ENCODE measurements at places on chromosomes 16 and 17.

GRCh38 chr17:64580384-64581315, 73.9 kb downstream of the CEP95 start:
- DNase-seq, result no peak

DNA sequence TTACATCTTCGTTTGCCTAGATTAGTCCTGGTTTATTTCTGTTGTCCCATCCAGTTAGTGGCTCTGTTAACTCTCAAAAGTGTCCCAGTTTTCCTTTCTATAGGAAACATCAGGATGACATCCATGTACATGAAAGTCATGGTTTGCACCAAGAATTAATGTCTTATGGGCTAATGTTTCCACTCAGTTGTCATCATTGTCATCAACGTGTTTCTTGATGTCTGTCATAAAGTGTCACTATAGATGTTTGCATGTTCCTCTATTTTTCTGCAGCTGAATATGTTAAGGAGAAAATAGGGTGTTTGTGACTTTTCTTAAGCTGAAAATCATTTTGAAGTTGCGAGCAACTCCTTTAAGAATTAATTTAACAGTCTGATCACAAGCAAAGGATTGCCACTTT, 567.0 kb downstream of the TMEM114 start:
- DNase-seq, result no peak

DNA sequence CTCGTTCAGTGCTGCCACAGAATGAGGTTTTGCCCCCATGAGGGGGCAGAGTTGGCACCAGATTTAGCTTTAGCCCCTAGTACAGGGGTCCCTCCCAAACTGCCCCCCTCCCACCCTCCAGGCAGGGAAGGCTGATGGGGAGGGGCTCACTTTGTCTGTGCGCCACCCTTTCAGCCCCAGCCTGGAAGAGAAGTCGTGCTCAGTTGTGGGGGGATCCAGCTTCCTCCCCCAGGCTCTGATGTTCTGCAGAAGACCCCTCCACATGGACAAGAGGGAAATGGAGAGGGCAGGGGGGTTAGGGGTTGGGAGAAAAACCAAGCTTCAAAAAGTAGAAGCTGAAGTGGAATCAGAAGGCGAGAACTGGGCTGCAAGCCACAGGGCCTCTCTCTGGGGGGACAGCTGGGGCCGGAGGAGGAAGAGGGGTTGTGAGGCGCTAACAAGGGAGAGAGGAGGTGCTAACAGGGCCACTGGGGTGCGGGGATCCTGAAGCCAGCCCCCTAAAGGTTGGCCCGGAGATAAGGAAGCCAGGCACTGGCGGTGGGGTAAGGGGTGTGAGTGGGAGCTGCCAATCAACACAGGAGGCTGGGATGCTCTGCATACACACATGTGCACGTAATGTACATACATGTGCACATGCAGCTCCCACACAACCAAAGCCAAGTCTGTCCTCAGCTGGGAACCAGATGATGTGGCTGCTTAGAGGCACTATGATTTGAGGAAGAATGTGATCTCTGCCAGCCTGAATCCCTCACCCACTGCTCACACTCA, 7.0 kb upstream of the TMEM92 start:
- no peak for DNase-seq

DNA sequence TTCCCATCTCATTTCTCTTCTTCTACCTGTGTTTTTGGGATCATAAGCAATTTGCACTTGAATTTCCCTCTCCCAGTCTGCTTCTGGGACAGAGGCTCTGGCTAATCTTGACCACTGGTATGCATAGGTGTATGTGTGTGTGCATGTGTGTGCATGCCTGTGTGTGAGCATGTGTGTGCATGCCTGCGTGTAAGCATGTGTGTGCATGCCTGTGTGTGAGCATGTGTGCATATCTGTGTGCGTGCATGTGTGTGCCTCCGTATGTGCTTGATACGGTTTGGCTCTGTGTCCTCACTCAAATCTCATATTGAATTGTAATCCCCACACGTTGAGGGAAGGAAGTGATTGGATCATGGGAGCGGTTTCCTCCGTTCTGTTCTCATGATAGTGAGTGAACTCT, 77.7 kb downstream of the HAPSTR1 start:
- no peak for DNase-seq

DNA sequence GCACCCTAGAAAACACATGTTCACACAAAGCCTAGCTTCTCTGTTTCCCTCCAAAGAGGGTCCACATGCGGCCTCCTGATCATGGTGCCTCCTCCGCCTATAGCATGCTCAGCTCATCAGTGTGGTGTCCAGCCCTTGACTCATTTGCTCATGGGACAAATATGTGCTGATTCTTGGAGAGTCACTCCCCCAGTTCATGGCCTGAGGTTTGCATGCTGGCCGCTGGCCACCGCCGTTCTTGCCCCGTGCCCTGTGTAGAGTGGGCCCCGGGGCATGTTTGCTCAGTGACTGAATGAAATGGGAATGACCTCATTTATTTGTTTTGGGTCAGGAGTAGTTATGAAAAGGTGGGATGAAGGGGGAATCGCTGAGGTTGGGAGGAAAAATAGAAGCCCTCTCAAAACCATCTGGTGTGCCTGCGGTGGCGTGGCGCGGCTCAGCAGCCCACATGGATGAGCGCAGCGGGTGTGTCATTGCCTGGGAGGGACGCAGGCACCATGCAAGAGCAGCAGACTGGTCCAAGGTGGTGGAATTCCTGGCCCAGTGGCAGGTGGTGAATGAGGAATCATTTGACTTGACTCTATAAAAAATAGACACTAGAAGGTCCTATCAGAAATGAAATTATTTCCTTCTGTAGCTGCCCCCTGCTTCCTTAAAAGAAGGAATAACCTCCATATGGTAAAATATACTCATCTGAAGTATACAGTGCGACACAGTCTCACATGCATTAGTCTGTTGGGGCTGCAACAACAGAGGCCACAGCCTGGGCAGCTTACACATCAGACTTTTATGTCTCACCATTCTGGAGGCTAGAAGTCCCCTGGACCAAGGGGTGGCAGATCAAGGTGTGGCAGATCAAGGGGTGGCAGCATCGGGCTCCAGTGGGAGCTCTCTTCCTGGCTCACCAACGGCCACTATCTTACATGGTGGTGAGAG, 31.7 kb downstream of the CRISPLD2 start:
- DNase-seq, result no peak

DNA sequence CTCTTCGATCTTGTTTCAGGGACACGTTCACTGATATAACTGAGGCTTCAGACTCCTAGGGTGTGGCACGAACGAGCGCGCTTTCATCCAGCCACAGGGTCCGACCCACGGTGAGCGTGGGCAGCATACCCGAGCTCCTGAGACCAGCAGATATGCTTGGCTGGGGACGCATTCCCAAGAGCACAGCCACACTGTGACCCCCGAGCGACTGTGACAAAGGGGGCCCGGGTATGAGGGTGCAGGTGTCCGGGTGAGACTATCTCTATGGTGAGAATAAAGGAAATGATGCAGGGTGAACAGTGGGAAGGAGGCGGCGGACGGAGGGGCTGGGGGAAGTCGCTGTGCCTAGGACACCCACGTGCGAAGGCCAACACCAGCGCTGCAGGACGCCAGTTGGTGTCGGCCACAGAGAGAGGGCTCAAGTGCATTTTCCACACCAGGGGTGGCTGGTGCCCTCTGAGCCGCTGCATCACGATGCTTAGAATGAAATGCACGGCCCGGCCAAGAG, 17.6 kb downstream of the RPH3AL start:
- DNase-seq, result no peak

DNA sequence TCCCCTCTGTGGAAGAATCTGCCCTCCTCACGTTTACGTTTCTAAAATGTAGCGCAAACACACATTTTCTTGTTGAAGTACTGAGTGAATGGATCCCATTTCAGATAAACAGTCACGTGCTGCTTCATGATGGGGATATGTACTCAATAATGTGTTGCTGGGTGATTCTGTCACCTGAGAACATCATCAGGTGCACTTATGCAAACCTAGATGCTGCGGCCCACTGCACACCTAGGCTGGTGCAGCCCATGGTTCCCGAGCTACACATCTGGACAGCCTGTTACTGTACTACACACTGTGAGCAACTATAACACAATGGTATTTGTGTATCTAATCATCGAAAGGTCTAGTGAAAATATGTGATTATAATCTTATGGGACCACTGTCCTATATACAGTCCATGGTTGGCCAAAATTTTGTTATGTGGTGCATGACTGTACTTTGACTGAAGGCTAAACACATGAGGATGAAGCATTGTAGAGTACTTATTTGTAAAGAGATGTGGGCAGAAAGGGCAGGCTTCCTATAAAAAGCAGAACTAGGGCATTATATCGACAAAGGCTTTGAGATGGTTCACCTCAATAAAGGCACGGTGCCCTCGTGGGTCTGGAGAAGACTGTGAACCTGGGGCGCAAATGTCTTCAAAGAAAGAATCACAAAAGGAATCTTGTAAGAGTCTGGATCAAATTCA, 26.3 kb downstream of the MARF1 start:
- no peak for DNase-seq

DNA sequence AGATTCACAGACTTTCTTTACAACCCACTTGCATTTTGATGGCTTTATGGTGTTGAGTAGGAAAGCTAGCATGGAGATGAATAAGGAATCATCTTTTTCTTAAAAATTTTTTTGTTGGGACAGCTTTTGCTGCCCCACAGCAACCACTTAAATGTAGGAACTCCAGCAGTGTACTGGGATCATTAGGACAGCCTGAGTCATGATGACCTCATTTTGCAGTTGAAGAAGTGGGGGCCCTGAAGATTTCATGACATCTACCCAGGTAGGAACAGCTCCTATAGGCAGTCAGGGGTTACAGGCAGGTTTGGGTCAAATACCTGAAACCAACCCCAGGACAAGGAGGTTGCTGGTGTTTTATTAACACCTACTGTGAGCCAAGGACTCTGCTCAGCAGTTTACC, 2.1 kb downstream of the METTL22 start:
- DNase-seq, result no peak

DNA sequence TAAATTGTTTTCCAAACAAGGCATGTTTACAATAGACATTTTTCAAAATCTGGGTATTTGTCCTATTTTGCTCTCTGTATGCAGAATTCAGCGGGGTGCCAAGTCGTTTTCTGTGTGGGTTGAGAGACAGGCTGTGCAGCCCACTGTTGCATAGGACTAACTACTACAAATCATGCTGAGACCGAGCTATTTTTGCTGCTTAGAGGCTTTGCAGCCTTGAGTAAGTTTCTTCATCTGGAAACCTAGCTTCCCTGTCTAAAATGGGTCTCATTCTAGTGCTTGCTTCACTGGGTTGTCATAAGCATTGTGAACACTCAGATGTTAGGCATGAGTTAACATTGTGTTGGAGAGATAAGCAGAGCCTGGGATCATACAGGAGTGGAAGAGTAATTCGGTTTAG, 1.3 kb downstream of the PRPSAP2 start:
- peak; percentile 19 for DNase-seq

DNA sequence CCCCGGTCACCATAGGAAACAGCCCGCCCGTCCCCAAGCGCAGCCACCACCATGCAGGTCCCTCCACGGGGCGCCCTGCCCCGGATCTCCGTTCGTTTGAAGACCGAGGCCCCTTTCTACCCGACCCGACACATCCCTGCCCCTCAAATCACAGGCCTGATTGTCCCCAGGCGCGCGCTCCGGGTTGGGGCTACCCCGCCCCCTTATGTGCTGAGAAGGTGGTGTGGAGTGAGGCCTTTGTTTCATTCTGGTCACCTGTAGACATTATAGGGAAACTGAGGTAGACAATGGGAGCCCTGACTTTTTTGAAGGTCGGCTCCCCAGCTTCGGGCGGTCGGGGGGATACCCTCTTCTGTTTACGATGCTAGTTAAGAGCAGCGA, 763 bp upstream of the ACTG1 start:
- DNase-seq, result no peak

- no peak for DNase-seq
These were observed 34.0 kb downstream of the YPEL2 start for GRCh38 chr17:59365383-59365981.

GRCh38 chr16:73605309-73605708, 557.4 kb upstream of the ZFHX3 start:
- DNase-seq, result no peak

DNA sequence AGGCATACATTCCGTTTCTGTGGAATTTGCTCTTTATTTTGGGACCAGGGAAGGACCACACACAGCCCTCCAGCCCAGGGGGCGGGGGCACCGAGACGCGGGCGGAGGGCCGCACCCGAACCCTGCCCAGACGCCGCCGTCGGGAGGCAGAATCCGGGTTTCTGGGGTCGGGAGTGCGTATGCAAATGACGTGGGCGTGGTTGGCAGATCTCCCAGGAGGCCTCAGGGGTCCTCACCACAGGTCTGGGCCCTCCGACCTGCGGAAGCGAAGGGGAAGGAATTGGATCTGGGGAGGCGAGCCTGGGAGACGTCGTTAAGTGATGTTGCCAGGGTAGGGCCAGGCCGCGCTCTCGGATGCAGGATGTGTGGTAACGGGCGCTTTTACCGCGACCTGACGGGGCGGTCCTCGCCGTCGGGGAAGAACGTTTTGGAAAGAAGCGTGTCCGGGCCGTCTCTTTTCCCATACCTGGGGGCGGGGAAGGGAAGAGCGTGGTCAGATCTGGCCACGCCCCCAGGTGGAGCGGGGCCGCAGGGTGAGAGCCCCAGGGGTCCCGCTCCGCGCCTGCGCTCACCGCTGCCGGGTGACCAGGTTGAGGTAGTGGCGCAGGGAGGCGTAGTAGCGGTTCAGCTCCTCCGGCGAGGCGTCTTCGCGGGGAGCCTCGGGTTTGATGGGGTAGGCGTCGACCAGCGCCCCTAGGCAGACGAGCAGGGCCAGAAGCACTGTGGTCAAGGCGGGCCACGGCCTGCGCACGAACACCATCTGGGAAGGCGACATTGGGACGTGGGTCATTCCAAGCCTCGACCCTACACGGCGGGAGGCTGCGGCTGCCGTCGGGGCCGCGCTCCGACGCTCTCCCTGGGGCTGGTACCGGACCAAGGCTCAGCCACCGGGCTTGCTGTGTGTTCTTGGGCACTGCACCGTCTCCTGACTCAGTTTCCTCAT, 745 bp downstream of the PYY start:
- no peak for DNase-seq

DNA sequence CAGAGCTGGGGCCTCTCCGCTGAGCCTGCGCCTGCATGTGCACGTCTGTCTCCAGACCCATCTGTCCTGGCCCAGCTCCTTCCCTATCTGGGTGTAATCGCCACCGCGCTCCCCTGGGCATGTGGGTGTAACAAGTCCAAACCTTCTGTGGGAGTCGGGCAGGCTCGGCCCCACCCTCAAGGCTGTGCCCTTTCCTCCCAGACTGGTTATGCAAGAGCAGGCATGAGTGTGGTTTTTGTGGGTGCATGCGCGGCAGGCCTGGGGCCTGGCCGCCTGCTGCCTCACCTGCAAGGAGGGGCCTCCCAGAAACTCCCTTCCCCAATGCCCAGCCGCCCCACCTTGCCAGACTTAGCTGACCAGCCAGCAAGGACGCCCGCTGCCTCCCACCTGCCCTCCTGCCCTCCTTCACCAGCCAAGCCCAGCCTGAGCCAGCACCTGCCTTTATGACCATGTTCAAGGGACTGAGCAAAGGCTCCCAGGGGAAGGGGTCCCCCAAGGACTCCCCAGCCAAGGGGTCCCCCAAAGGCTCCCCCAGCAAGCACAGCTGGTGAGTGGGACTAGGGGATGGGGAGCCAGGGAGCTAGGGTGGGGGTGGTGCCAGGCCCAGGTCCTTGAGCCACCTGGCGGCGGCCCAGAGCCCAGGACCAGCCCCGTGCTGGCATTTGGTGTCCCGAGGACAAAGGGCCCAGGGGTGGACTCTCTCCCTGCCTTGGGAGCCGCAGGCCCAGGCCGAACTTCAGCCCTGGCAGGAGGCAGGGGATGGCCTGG, at the start of gene EVPLL:
Gene EVPLL (plus strand): TSS at position 342 of the 768 bp plus-strand sequence. CDS start 3,160 bp downstream, outside the sequence.
- DNase-seq, result peak; percentile 21

All from hematopoietic multipotent progenitor cell treated with erythropoietin and hydrocortisone succinate and interleukin-3 and kit ligand, for 17 days (in vitro differentiated cells).